ENCODE measurements at places on chromosomes 1 and 21. TPM values are rescaled to one million over a fixed set of nuclear protein-coding genes. Genes with fewer than 3 reads are reported as not detected.

GRCh38 chr21:22020221-22020620 lies 1022.0 kb downstream of the NCAM2 start:
- H3K36me3 ChIP-seq, result no peaks in the 10 kb centered on the region
- no peak for DNase-seq
- no peak overlapping the region for H3K27ac ChIP-seq
- no peaks in the 10 kb centered on the region for H3K27me3 ChIP-seq
- no peaks in the 10 kb centered on the region for H3K4me1 ChIP-seq

DNA sequence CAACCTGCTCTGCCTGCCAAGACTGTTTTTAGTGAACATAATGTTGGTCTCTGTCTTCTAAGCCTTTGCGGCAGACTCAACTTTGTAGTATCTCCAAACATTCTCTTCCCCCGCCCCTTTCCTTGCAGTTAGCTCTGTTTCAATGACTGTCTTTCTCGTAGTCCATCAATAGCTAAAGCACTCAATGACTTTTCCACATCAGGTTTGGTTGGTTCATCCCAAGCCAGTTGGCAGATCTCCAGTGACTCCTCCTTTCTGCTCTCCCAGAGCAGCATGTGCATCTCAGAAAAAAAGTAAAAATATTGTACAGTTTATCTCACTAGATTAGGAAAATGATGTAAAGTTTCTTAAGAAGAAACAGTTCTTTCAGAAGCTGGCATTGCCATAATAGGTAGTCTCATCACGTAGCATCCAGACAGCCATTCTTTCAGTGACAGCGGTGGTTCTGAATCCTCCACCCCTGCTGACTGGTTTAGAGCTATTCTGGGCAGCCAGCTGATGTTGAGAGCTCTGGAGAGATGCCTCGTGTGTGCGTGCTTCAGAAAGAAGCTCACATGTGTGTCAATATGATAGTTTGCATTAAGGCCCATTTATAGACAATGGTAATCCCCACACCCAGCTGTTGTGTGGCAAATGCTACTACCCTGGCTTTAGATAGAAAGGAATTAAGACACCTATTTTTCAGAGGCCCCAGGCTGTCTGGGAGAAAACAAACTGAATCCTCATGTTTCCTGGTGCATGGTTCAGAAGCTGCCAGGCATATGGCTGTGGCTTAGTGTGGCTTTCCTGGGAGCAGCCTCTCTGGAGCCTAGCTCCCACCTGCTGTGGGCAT lies 53.2 kb downstream of the CNN3 start:
- H3K4me3 ChIP-seq, result no peak overlapping the region
- no peaks in the 10 kb centered on the region for H3K4me1 ChIP-seq
- H3K36me3 ChIP-seq, result no peaks in the 10 kb centered on the region
- H3K27ac ChIP-seq, result no peak overlapping the region
- DNase-seq, result peak; percentile 30
- no peaks in the 10 kb centered on the region for H3K27me3 ChIP-seq

- H3K36me3 ChIP-seq, result no peaks in the 10 kb centered on the region
- no peaks in the 10 kb centered on the region for H3K27me3 ChIP-seq
- DNase-seq, result no peak
Measured at GRCh38 chr1:213492161-213493041, 441.4 kb downstream of the RPS6KC1 start.

DNA sequence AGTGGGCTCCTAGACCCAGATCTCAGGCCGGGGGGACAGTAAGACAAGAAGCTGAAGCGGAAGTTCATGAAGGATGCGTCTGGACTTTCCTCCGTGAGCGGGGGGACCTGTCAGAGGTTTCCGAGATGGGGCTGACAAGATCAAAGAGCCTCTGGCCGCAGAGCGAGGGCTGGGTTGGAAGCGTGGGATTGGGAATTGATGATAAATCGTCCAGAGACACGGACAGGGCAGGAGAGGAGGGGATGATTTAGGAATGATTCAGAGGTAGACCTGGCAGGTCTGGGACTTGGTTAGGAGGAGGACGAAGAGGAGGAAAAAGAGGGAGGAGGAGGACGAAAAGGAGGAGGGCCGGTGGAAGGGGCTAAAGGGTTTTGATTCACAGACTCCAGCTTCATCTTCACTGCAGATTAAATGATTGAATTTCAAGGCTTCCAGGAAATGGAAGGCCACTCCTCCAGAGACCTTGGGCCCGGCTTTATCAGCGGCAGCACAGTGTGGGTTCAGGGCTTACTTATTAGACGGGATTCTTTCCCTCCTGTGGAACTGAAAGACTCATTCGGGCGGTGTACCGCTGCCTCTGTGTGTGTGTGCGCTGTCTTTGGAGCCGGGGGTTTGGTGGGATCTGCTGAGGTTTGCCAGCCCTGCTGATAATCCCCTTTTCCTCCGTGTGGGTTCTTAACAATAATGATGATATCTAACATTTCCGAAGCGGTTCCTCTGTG lies 85.7 kb upstream of the SLC45A1 start:
- no peak overlapping the region for H3K4me3 ChIP-seq
- peak; percentile 91 for DNase-seq
- H3K36me3 ChIP-seq, result no peaks in the 10 kb centered on the region
- no peaks in the 10 kb centered on the region for H3K4me1 ChIP-seq

- H3K27ac ChIP-seq, result no peak overlapping the region
- DNase-seq, result no peak
- peaks cover 7% of the 10 kb centered on the region for H3K36me3 ChIP-seq
Measured at GRCh38 chr1:93559045-93559444, 111.1 kb downstream of the FNBP1L start.

DNA sequence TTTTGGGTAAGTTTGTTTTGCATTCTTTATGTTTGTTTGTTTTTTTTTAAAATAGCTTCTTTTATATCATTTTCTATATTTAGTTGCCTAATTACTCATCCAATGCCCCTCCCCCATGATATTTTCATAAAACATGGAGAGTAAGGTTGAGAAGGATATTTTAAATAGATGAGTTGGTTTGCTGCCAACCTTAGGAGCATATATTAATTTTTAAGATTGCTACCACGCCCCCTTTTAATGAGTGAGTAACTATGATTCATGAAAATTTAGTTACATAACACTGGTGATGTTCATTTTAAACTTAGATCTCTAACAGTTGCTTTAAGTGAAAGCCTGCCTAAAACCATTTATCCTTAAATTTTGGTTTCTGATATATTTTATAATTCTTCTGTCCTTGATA lies 18.7 kb downstream of the TMEM50A start:
- peaks cover 5% of the 10 kb centered on the region for H3K36me3 ChIP-seq
- no peak overlapping the region for H3K4me3 ChIP-seq
- H3K27ac ChIP-seq, result no peak overlapping the region
- peak; percentile 12 for DNase-seq
- no peaks in the 10 kb centered on the region for H3K27me3 ChIP-seq

The TNNI3K gene
- 0.66 TPM for total RNA-seq

The LORICRIN gene
- not detected for total RNA-seq

The SH3BGR gene
- total RNA-seq, result 3.3 TPM

Measured in fibroblast of lung (primary cell).